ENCODE measurements at places on chromosomes 2 and 18.

- DNase-seq, result no peak
Observed at GRCh38 chr2:37892436-37893114, 32.5 kb upstream of the RMDN2 start.

DNA sequence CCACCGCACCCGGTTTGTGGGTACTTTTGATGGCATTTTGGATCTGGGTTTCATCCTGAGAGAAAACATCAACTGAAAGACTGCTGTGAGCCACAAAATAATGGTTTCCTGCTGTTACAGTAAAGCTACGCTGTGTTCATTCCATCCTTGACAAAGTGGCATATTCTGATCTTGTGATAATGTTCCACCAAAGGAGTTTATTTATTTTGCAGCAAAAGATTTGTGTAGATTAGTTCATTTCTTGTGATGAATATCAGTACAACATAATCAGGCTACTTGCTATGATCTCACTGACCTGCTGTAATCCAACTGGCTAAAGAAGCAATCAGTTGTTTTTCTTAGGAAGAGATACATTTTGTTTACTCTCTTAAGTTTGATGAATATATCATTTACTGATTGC is 45.0 kb downstream of the EEF1B2 start:
- no peak for DNase-seq

- DNase-seq, result no peak
Observed at GRCh38 chr18:22355598-22355997, 62.1 kb downstream of the CTAGE1 start.

GRCh38 chr2:29223851-29224692 is 108.9 kb downstream of the CLIP4 start:
- DNase-seq, result no peak

GRCh38 chr2:106876699-106877098 is 9.3 kb downstream of the ST6GAL2 start:
- DNase-seq, result no peak
